ENCODE measurements at places on chromosomes 6 and 20.

DNA sequence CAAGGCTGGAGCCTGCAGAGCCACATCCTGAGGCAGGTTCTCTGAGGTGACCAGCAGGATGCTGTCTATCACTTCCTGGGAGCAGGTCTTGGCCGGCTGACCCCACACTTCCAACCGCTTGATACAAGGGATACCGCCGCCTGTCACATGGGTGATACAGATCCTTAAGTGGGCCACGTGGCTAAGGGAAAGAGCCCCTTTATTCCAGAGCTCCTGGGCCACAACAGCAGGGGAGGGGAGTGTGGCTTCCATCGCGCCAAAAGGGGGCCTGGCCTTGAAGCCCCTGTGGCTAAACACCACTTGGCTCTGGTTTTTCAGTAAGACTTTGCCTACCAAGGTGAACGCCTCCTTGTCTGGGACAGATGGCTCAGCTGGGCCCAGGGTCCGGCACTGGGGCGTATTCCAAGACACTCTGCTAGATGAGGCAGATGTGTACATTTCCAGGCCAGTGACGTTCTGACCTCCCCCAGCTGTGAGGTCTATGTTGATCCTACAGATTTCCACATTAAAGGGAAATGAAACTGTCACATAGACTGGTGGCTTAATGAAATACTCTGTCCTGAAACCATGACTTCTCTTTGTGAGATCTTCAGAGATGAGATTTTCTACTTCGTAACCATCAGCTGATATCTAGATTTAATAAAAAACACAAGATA is 37.6 kb upstream of the AVP start:
- DNase-seq: no peak

DNA sequence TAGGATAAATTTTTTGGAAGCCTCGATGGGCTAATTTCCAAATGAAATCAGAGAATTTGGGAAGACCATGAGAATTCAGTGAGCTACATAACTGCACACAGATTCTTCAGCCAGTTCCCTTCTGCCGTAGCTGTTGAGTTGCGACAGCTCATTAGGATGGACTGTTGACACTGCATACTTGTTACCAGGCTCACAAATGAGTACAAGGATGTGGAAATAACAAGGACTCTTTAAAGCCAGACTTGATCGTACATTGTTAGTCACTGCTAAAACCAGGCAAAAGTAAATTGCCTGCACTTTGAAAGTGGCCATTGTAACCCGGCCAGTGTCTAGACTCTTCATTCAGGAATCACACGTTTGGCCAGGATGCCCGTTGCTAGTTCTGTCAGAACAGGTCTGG is 37.0 kb downstream of the NDUFAF5 start:
- DNase-seq: no peak

- DNase-seq: no peak
Observed at GRCh38 chr6:11427723-11428245, 109.8 kb upstream of the TMEM170B start.

DNA sequence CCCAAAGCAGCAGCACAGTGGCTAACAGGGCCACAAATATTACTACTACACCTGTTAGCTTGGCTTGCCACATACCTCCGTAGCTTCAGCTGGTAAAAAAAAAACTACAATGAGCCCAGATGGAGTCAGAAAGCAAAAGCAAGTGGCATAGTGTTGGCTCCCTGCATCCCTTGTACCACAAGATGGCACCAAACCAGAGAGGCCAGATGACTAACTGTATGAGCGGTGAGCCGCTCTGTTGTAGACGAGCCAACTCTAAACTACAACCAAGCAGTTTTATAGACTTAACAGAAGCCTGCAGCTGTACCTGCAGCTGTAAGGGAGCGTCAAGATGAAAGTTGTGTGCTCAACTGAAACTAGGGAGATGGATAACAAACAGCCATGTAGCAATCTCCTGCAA is 84.5 kb upstream of the MCHR2 start:
- DNase-seq: no peak

DNA sequence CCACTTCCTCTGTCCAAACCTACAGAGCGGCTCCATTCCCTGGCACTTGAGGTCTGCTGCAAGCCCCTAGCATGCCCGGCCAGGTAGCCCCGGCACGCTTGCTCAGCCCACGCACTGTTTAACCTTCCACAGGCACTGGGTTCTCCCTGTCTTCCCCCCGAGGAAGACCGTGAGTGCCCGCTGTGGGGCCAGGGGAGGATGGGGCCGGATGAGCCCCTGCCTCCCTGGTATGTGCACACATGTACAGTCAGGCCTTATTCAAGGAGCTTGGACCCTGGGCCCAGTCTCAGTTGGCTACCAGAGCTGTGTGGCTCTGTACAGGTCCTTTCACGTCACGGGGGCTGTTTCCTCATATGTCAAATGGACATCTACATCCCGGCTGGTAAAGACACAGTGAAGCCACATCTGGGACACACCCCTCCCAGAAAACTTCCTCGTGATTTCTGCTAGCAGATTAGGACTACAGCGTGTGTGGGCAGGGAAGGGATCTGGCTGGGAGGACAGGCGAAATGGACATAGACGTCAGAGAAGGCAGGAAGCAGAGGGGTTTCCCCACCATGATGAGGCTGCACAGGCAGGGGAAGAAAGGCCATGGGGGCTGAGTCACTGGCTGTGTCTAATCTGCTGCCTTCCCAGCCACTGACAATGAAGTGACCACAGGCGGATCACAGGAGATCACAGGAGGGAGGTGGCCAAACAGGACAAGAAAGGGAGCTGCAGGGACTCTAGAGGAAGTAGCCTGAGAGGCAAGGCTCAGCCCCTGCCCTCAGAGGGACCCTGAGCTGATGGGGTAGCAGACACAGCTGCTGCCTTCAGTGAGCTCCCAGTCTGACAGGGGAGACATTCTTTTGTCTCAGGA is 62.9 kb downstream of the MRPL14 start:
- no peak for DNase-seq

- no peak for DNase-seq
Observed at GRCh38 chr6:45781890-45782289, 233.8 kb downstream of the CLIC5 start.

DNA sequence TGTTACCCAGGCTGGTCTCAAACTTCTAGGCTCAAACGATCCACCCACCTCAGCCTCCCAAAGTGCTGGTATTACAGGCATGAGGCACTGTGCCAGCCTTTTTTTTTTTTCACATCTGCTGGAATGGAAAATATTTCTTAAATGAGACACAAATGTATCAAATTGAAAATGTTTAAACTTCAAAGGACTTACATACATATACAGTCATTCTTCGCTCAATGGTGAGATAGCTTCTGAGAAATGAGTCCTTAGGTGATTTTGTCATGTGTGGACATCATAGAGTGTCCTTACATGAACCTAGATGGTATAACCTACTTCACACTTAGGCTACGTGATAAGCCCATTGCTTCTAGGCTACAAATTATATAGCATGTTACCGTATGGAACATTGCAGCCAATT is 43.1 kb downstream of the MICA start:
- DNase-seq: no peak

Measured in activated naive CD4-positive, alpha-beta T cell (primary cell).